ENCODE measurements at places on chromosomes 11 and 22. TPM values are rescaled to one million over a fixed set of nuclear protein-coding genes. Genes with fewer than 3 reads are reported as not detected.
A peak's percentile ranks its signal among the peaks of the same experiment; 100 is the strongest.

GRCh38 chr11:72605973-72606747 lies 68.1 kb downstream of the PDE2A start:
- DNase-seq = no peak

GRCh38 chr22:49967706-49968208 lies 7.2 kb downstream of the PIM3 start:
- no peak for DNase-seq

DNA sequence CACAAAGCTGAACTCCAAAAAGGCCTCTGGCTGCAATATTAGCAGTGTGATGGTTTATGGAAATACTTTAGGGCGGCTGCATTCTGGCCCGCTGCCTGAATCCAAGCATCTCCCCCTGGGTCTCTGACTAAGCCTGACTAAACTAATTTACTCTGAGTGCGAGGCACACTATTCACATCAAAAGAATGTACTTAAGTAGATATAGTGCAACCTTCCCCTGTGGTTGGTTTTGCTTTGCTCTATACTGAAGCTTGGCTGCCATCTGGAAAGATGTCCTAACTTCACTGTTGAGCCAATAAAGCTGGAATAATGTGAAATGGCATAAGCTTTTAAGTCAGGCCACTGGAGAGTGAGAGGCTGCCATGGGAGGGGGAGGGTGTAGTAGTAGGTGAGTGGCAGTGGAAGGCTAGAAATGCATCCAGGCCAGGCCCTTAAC lies 321.6 kb downstream of the AASDHPPT start:
- DNase-seq = no peak

DNA sequence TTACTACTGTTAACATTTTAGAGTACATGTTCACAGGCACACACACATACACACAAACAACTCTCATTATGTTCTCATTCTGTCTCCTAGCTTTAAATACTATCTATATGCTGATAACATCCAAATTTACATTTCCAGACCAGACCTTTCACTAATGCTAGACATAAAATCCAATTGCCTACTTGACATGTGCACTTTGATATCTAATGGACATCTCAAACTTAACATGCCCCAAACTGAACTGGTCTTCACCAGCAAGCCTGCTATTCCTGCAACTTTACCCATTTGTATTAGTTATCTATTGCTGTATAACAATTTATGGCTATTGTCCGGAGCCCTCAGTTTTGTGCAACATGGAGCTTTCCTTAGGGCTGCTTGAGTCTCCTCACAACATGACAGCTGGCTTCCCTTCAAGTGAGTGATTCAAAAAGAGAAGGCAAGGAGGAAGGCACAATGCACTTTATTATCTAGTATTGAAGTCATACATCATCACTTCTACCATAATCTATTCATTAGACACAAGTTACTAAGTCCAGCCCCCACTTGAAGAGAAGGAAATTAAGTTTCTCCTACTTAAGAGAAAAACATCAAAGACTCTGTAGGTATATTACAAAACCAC lies 3.0 kb downstream of the SLC36A4 start:
- no peak for DNase-seq

DNA sequence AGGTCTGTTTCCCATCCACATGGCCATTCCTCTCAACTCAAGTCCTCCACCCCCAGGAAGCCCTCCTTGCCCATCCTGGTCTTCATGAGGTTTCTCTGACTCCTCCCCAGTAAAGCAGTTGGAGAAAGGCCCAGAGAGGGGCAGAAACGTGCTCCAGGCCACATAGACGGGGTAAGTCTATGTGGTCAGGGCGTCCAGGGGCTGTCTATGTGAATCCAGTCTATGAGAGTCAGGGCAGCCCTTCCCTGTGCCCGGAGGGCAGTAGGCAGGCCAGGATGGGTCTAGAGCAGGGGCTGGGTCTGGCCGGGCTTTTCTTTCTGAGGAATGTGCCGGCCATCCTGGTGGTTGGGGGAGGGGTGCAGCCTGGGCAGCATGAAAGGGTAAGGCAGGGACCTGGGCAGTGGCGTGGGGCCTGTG lies 11.7 kb downstream of the GUCD1 start:
- DNase-seq = no peak

DNA sequence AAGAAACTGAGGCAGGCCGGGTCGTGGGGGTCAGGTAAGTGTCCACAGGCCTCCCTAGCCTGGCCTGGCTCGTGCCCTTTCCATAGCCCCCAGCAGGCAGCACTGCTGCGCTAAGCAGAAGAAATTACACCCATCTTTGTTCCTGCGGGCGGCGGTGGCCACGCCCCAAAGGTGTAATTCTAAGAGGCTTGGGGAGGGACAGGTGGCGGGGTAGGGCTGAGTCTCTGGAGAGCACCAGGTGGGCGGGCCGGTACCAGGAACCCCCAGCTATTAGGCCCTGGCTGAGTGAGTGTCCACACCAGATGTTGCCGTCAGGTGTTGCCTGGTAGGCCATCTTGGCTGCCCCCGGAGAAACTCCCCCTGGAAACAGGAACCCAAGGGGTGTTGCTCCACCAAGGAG lies 12.3 kb upstream of the ARAP1 start:
- DNase-seq = no peak

GRCh38 chr11:129248618-129249017 lies 56.5 kb upstream of the ARHGAP32 start:
- DNase-seq = no peak

GRCh38 chr11:65571940-65572339 lies 398 bp upstream of the FAM89B start:
- no peak for DNase-seq

- DNase-seq = no peak
Observed at GRCh38 chr22:42863349-42863961, 6.4 kb upstream of the ARFGAP3 start.

DNA sequence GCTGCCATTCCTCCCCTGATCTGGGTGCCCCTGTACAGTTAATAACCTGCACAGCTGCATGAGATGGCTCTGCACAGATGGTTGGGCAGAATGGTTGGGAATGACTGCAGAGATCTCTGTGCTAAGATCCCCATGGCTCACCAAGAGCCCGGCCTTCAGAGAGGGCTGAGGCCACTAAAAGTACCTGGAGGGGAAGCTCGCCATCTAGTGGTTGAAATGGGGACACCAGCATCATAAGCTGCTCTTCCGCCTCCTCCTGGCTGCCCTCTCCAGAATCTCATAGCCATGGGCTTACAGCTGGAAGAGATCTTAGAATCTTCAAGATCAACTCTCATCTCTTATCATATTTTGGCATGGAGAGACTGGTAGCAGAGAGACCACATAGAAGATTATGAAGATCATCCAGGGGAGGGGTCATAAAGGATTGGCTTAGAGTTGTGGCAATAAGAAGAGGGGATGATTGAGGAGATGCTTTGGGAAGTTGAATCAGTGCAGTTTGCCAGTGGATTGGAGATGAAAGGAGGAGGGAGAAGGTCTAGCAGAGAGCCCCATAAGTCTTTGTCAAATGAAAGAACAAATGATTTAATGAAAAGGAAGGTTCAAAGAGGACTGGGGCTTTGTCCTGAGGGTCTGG lies 22.0 kb upstream of the TLCD5 start:
- peak; percentile 46 for DNase-seq

- no peak for DNase-seq
Observed at GRCh38 chr11:68574308-68574707, 110.0 kb upstream of the GAL start.

DNA sequence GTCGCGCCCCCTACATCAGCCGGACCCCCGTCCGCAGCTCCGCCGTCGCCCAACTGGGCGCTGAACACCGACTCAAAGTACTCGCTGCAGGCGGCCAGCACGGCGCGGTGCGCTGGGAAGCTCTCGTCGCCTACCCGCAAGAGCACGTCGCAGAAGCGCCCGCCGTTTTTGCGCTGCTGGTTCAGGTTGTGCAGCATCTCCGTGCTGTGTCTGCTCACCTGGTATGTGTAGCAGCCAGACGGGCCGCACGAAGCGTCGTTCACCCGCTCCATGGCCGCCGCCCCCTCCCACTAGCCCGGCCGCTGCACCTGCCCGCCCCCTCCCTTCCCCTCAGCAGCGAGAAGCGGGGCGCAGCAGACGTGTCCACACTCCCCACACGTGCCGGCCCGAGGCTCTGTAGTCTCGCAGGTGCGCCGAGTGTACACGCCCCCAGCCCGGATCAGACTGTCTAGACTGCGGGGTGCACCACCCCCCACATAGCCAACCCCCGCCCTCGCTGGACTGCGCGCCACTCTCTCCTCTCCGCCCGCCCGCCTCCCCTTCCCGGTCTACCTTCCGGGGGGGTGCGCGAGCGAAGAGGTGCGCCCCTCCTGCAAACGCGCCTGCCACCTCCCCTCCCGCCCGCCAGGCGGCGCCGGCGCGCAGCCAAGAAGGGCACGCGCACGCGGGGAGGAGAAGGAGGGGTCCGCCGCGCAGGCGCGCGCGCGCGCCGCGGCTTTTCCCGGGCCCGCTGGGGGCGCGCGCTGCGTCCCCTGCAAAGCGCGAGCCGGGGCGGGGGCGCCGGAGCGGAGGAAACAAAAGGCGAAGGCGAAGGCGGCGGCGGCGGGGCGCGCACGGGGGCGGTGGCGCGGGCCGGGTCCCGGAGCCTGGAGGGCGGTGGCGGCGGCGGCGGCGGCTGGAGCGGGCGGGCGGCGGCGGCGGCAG lies 553 bp downstream of the PATZ1 start:
- peak; percentile 85 for DNase-seq

GRCh38 chr11:15333407-15333806 lies 218.7 kb downstream of the INSC start:
- no peak for DNase-seq

- no peak for DNase-seq
Observed at GRCh38 chr11:75476739-75477613, 44.0 kb upstream of the KLHL35 start.

- DNase-seq = no peak
Observed at GRCh38 chr11:113311536-113311935, 2.8 kb upstream of the TTC12 start.

- no peak for DNase-seq
Observed at GRCh38 chr11:87926250-87926970, 248.8 kb downstream of the RAB38 start.

GRCh38 chr11:67404515-67405195 lies 772 bp downstream of the TBC1D10C start:
- peak; percentile 46 for DNase-seq

- DNase-seq = no peak
Observed at GRCh38 chr11:36153551-36153950, 135.7 kb downstream of the COMMD9 start.

DNA sequence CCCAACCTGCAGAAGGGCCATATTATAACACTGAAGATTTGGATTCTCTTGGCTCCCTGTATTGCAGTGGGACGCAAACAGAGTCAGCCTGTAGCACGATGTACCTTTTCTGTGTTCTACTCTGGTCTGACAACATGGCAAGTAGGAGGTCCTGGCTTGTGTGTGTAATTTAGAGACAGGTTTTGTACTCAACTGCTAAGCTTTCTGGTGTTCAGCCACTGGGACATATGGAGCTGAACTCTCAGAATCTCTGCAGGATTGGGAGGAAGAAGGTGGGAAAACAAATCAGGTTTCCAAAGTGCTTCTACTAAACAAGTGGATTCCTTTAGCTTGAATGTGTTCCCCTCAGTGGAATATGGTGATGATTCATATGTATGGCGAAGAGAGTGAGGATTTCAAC lies 192.5 kb upstream of the MTMR2 start:
- DNase-seq = no peak

DNA sequence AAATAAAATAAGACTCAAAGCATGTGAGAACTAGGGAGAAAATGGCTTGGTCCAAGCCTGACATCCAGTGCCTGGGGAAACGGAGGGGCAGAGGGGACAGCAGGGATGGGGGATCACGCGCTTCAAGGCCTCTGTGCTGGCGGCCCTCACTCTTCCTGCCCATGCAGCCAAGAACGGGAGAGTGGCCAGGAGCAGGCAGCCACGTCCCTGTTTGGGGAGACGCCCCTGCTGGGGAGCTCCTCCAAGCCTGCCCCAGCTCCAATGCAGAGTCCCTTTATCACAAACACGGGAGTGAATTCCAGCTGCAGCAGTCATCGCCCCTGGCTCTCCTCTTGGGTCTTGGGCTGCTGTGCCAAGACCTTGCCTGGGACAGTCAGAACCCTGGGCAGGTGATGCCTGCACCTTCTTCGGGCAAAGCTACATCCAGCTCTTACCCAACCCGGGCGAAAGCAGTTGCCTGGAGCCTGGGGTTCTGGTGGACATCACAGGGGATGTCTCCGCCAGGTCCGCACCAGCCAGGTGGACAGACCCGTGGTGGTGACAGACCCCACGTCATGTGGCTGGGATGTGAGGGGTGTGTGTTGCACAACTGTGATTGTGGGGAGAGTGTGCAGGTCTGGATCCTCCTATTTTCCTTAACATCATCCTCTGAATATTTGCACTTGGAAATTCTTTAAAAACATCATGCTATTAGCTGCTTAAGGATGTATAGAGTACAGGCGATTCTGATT lies 1391.3 kb downstream of the BRD1 start:
- no peak for DNase-seq

- DNase-seq = no peak
Observed at GRCh38 chr22:19353363-19354131, 62.0 kb upstream of the CLTCL1 start.

- DNase-seq = no peak
Observed at GRCh38 chr11:62017878-62018655, 50.6 kb upstream of the FTH1 start.

DNA sequence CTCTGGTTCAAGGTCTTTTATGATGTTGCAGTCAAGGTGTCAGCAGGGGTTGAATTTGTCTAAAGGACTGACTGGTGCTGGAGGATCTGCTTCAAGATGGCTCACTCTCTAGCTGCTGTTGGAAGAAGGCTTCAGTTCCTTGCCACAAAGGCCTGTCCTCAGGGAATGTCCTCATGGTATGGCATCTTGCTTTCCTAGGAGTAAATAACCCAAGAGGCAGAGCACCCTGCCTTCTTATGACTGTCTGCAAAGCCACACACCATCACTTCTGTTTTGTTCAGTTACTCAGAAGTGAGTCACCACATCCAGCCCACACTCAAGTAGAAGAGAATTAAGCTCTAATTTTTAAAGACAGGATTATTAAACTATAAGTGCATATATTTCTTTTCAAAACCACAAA lies 45.2 kb downstream of the PLAAT5 start:
- DNase-seq = no peak

DNA sequence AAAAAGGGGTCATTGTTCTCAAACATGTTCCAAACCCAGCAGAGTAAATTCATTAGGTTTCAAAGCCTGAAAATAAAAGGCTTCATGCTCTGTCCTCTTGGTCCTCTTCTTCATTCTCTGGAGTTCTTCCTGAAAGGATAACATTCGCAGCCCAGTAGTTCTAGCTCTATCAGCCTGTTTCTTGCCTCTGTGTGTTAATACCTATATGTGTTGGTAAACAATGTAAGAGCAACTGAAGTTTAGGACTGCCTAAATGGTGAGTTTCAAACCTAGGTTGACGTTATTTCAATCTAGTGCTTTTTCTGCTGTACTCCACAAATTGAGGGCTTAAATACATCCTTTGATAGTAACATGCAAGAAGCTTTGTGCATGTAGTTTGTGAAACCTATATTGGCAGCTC lies 9.4 kb downstream of the AASDHPPT start:
- DNase-seq = no peak

Gene OR5A1
- total RNA-seq = not detected

Gene TRIM29
- total RNA-seq = not detected

Gene SOX6
- not detected for total RNA-seq

Gene FGF19
- total RNA-seq = not detected

Gene C11orf21
- total RNA-seq = 2.3 TPM

Gene BAIAP2L2
- total RNA-seq = 0.32 TPM

Gene UBE2L6
- 155 TPM for total RNA-seq

Gene MRTFA
- 47.8 TPM for total RNA-seq

Gene KCNJ1
- not detected for total RNA-seq

Gene SAA4
- total RNA-seq = not detected

Gene SNX32
- total RNA-seq = 1.6 TPM
